Mesenteric fat pad (tissue), 1 donor: ENCODE measurements at places on chromosomes 4 and X. TPM values are rescaled to one million over a fixed set of nuclear protein-coding genes. Genes with fewer than 3 reads are reported as not detected.

- no peak for DNase-seq
Measured at GRCh38 chr4:90007494-90008167, 113.0 kb downstream of the MMRN1 start.

DNA sequence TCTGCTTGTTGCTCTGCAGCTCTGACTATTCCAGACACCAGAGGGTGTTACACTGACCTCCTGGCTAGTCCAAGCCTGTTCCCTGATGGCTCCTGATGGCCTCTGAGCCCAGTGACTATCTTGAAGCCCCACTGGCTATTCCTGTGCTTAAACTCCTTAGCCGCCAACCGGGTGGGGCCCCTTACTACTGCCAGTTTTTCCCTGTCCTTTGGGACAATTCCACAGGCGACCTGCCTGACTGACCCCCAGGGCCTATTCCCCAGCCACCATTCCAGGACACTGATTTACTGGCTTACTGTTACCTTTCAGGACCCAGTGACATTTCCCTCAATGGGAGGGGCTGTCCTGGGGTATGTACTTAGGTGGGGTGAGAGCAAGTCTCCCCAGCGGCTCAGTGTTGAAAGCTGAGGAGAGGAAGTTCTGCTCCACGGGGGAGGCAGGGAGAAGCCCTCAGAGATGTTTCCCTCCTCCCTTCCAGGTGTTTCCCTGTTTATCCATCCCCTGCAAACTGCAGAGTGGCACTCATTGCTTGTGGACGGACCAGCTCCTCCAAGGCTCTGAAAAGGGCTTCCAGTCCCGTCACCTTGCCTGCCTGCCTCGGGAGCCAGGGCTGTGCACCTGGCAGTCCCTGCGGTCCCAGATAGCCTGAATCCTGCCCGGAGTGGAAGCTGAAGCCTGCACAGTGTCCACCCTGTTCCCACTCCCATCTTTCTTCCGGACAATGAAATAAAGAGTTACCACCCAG lies 4.0 kb downstream of the TIMP1 start:
- peak; percentile 86 for DNase-seq

- no peak for DNase-seq
Measured at GRCh38 chr4:16297003-16297402, 70.7 kb upstream of the TAPT1 start.

DNA sequence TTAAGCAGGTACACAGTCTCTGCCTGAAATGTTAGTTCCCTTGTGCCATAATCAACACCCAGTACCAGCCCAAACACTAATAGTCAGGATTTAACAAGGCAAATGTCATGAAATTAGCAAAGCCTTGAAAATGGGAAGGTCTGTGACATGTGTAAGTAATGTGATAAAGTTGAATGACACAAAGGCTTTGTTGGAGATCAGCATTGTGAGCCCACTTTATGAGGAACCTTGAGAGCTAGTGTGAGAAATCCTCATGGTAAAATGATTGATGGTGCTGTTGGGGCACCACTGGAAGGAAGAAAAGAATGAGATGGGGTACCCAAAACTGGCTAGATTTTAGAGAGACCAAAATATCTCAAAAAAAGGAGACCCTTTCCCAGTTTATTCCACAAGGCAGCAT lies 3.3 kb upstream of the LIN54 start:
- no peak for DNase-seq

Gene ATP1B4
- not detected for total RNA-seq

Gene GPR78
- not detected for total RNA-seq
